ENCODE measurements at places on chromosomes 3 and 15. TPM values are rescaled to one million over a fixed set of nuclear protein-coding genes. Genes with fewer than 3 reads are reported as not detected.
A peak's percentile ranks its signal among the peaks of the same experiment; 100 is the strongest.

DNA sequence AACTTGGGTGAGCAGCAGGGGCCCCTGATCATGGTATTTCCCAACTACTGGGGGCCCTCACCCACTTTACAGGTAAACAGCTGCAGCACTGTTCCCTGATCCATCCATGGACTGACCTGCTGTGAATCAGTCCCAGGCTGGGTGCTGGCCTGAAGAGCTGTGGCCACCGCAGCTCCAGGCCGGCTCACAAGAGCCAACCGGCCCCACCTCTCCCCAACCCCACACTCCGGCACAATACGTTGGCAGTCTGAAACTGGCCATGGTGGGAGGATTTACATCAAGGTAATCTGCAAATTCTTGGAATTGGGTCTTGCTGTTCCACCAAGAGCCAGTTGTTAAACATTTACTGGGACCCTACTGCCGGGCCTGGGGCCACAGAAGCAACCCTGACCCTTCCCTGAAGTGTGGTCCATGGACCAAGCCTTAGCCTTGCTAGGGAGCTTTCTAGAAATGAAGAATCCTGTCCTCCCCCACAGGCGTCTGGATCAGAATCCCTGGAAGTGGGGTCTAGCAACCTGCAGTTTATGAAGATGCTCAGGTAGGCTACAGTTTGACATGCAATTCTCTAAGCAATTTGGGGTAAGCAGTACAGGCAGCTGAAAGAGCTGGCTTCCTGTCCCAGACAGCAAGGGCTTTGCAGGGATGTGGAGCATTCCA, 3.7 kb downstream of the SLC6A20 start:
- DNase-seq: no peak

DNA sequence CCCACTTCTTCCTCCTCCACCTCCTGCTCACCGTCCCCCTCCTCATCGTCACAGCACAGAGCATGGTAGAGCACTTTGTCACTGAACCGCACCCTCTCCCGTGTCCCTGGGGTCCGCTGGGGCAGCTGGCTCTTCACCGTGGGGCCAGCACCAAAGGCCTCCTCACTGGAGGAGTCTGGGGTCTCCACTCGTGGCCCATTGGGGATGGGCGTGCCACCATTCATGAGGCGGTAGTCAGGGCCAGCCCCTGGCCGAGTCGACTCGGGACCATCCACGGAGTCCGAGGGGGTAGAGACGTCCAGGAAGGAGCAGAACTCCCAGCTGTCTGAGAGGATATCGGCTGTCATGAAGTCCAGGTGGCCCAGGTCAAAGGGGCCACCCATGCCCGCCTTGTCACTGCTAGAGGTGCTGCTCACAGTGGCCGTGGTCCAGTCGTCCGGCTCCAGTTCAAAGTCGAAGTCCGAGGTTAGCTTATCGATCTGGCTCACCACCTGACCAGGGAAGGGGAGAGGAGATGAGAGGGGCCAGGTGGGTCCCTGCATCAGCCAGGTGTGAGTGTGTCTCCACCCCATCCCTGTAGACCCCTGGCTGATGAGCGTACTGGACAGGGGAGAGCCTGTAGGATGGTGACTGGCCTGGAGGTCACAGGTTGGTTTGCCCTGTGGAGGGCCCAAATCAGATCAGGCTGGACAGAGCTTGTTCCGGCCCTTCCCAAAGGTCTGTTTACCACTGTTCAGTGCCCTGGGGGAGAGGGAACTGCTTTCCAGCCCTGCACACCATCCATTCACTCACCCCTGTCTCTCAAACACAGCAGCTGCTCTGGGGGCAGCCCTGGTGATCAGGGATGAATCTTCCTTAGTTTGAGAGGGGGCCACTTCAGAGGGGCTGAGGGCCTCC, 12.8 kb downstream of the INSYN1 start:
- no peak for DNase-seq

GMPPB gene
- 27.3 TPM for total RNA-seq

- DNase-seq: no peak
These were observed 73.8 kb downstream of the ABTB1 start for GRCh38 chr3:127746400-127747057.

DNA sequence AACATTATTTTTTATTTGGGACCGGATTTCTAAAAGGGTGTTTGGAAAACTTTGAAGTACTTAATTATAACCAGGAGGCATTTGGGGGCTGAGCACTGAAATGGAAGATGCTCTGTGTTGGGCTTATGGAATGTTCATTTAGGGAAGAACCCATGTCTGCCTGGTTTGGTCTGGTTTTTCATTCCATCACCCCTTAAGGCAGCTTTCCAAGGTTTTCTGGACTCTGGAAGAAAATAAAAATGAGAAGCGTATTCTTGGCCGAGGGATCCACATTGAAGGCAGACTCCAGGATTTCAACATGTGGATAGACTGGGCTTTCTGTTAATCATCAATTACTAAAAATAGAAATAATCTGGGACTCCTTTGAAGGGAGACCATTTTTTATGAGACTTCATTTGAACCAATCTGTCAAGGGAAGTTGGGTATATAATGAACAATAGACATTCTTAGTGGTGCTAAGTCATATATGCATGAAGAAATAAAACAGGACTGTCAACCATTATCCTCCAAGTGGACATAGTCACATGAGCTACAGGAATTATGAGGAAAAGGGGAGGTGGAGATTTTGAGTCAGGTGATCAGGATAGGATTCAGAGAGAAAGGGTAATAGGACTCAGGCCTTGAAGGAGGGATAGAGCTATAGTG, 270.5 kb upstream of the ADAMTS9 start:
- DNase-seq: no peak

TEX55 gene
- not detected for total RNA-seq

DNA sequence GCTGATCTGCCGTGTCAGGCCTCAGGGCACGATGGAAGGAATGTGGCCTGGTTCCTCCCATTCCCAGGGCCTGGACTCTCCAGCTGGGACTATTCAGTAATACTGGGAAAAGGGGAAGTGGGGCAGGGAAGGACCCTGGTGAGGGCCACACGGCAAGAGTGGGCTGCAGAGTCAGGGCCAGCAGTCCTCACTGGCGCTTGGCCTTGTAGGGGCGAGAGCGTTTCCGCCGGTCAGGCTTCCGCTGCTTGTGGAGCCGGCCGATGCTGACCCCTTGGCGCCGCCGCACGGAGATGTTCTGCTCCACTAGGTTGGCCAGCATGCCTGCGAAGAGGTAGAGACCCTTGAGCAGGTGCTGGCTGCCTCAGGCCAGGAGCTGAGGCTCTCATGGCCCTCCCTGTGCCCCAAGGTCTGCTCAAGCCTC, 42.8 kb downstream of the SEMA3G start:
- peak; percentile 36 for DNase-seq

DNA sequence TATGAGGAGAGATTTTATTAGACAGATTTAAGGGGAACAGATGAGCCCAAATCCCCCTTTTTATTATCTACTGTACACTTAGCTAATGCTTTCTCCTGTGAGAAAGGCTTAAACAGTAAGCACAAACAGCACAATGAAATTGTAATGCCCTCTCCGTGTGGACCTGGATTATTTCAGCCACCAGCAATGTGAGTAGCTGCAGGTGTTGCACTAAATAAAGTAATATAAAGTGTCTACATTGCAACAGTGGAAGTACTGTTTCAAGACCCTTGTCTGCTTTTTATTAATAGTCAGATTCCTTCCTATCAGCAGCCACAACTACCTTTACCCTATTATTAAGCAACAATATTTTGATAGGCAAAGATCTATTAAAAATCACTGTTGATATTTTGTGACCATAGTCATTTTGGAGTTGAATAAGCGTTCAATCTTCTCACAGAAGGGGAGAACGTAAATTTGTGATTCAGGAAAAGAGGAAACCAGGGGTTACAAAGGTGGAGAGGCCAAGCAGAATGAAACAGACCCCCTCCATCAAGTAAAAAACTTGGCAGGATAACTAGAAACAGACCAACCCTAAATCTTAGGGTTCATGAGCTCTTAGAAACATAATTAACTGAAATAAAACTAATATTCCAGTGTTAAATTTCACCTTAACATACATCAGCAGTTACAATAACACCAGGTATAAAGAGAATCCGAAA, 422.6 kb downstream of the MECOM start:
- no peak for DNase-seq

GRCh38 chr3:157407769-157408168, 28.9 kb upstream of the PTX3 start:
- no peak for DNase-seq

DNA sequence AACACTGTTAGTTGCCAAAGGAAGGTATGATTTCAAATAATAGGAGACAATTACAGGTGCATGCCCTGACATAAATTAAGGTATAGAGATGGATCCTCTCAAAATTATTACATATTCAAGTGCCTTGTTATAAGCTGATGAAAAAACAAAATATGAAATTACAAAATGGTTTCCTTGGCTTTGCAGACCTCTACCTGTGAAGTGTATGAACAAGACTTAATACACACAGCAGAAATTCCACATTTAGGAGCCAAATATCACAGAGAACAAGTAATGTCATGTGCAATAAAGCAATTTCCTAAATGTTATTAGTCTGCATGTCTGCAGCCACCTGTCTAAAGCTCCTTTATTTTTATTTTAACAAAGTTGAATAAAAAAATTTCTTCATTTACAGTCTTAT, 151.5 kb downstream of the ALCAM start:
- DNase-seq: no peak

DNA sequence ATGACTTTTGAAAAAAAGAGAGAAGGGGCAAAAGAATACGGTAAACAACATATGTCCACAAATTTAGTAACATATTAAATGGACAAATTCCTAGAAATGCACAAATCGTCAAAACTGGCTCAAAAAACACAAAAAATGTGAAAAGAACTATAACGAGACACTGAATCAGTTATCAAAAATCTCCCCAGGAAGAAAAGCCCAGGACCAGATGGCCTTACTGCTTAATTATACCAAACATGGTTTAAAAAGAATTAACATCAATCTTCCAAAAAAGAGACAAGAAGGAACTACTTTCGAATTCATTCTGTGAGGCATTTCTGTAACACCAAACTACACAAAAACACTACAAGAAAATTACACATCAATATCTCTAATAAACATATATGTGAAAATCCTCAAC, 117.4 kb downstream of the STAG1 start:
- no peak for DNase-seq

DNA sequence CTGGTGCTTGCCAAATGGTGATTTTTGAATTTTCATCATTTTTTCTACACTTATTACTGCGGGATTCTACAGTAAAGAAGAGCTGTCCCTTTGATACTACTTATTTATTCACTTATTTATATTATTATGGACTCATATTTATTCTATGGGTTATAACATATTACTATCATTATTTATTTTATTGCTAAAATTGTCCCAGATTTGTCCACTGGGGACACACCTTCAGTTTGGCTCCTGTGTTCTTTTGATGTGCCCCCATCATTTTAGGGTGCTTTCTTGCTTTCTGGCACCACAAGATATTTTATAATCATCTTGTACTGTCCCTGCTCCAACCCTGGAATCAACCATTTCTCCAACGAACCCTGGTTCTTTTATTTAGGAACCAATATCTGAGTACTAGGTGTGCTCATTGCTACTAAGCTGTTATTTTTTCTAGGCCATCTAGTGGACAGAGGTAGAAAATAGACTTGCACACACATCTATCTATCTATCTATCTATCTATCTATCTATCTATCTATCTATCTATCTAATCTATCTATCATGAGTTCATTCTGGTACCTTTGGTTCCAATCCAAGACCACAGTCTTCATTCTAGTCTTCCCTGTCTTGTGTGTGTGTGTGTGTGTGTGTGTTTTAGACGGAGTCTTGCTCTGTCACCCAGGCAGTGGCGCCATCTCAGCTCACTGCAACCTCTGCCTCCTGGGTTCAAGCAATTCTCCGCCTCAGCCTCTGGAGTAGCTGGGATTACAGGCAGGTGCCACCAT, 16.0 kb downstream of the SLC22A14 start:
- DNase-seq: no peak

- no peak for DNase-seq
These were observed 12.2 kb upstream of the TRANK1 start for GRCh38 chr3:36957063-36957462.

Measured in lower lobe of right lung (tissue), 2 donors.